ENCODE measurements at places on chromosomes 2 and 18. TPM values are rescaled to one million over a fixed set of nuclear protein-coding genes. Genes with fewer than 3 reads are reported as not detected.

PRKAG3 gene
- not detected for total RNA-seq

PRSS56 gene
- not detected for total RNA-seq

SAG gene
- not detected for total RNA-seq

OTX1 gene
- total RNA-seq, result 0.14 TPM

ACADL gene
- 0.45 TPM for total RNA-seq

DES gene
- total RNA-seq, result 47.0 TPM

DNAJC5G gene
- 14.1 TPM for total RNA-seq

EFEMP1 gene
- total RNA-seq, result 1.9 TPM

PARD3B gene
- 8.5 TPM for total RNA-seq

ANKAR gene
- 1.4 TPM for total RNA-seq

MPP4 gene
- 0.27 TPM for total RNA-seq

RAX gene
- 0.06 TPM for total RNA-seq

GAL3ST2 gene
- 0.18 TPM for total RNA-seq

MAP3K19 gene
- not detected for total RNA-seq

L3MBTL4 gene
- 5.8 TPM for total RNA-seq

RAD51AP2 gene
- 0.12 TPM for total RNA-seq

SLC23A3 gene
- total RNA-seq, result 0.09 TPM

EPHA4 gene
- total RNA-seq, result 70.2 TPM

CRIM1 gene
- 5.4 TPM for total RNA-seq

NT5DC4 gene
- not detected for total RNA-seq

ALPG gene
- not detected for total RNA-seq

ICOS gene
- total RNA-seq, result not detected

LYPD6 gene
- 10.7 TPM for total RNA-seq

NCKAP5 gene
- total RNA-seq, result 0.21 TPM

ANTXR1 gene
- total RNA-seq, result 36.0 TPM

CNGA3 gene
- total RNA-seq, result 0.04 TPM

TCF7L1 gene
- 1.5 TPM for total RNA-seq

SCN7A gene
- 0.42 TPM for total RNA-seq

TXNDC2 gene
- total RNA-seq, result not detected

STAT4 gene
- total RNA-seq, result 0.32 TPM

STK16 gene
- 28.5 TPM for total RNA-seq

FAM110C gene
- 0.60 TPM for total RNA-seq

SFT2D3 gene
- 9.3 TPM for total RNA-seq

NBEAL1 gene
- total RNA-seq, result 16.0 TPM

FER1L5 gene
- total RNA-seq, result 2.1 TPM
